ENCODE measurements at places on chromosomes 2 and 18. TPM values are rescaled to one million over a fixed set of nuclear protein-coding genes. Genes with fewer than 3 reads are reported as not detected.

The NYAP2 gene
- total RNA-seq, result not detected

The ASPRV1 gene
- 0.54 TPM for total RNA-seq

The RGPD4 gene
- total RNA-seq, result under 0.01 TPM

The CNDP1 gene
- 0.11 TPM for total RNA-seq

The SCYGR4 gene
- total RNA-seq, result 0.11 TPM

The RALBP1 gene
- 81.9 TPM for total RNA-seq

The FOXI3 gene
- total RNA-seq, result not detected

The MARCO gene
- not detected for total RNA-seq

The WDR35 gene
- 23.0 TPM for total RNA-seq

The NEB gene
- total RNA-seq, result 0.78 TPM

The ALMS1 gene
- total RNA-seq, result 30.7 TPM

The C1QL2 gene
- not detected for total RNA-seq

The DCC gene
- total RNA-seq, result 0.13 TPM

The SMPD4 gene
- total RNA-seq, result 14.4 TPM

The GTF2A1L gene
- not detected for total RNA-seq

The TCF23 gene
- total RNA-seq, result under 0.01 TPM
